ENCODE measurements at places on chromosomes 3 and 15. TPM values are rescaled to one million over a fixed set of nuclear protein-coding genes. Genes with fewer than 3 reads are reported as not detected.

DNA sequence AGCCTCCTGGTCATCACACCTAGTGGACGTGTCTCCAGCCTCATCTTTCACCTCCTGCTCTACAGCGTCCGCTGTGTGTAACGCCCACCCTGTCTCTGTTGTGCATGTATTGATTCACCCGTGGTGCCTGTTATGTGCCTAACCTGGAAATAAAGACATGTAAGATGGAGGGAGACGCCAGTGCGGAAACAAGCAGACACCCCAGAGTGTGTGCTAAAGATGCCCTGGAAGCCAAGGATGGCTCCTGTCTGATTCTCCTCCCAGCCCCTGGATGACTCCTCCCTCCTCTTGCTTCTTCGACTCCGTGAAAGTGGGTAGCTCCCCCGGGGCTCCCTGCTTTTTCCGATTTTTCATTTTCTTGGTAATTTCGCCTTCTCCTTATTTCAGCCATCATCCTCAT lies 241.8 kb downstream of the ADAMTS17 start:
- DNase-seq: no peak

The HIGD2B gene
- polyA plus RNA-seq: not detected

- DNase-seq: no peak
Measured at GRCh38 chr3:138186221-138186620, 880 bp upstream of the ARMC8 start.

GRCh38 chr3:13525827-13526625 lies 22.9 kb upstream of the FBLN2 start:
- DNase-seq: no peak

- DNase-seq: no peak
Measured at GRCh38 chr3:71896751-71897150, 111.8 kb upstream of the PROK2 start.

DNA sequence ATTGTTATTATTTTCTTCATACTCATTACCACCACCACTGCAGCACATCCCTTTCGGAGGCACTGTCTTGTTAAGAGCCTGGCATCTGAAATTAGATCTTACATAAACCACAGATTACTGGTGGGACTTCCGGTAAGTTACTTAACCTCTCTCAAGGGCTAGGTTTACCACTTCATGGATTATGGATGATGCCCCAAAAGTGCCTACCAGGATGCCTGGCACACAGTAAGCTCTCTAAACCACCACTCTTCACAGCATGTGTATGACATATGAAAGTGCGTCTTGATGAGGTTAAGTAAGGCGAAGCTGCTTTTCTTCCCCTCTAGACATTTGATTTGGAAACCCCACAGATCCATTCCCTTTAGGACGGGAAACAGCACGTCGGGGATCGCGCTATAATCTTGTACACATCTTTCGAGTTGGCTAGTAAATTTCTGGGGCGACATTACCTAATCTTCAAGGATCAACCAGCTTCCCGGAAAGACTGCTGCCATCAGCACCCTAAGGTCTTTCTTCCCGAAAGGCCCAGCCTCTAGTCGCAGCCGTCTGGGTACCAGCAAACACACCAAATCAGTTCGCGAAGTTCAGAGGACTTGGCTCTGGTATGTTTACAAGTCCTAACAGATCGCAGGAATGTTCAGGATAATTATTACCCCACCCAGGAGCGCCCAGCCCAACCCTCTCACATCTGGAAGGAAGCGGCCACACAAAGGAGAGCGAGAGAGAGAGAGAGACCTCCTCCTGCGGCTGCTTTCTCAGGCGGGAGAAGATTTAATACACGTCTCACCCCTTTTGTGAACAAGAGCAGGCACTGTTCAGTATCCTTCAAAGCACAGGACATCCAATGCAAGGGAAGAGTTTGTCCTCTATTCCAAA lies 155.1 kb upstream of the FRMD4B start:
- no peak for DNase-seq

The EFHB gene
- polyA plus RNA-seq: 1.8 TPM

DNA sequence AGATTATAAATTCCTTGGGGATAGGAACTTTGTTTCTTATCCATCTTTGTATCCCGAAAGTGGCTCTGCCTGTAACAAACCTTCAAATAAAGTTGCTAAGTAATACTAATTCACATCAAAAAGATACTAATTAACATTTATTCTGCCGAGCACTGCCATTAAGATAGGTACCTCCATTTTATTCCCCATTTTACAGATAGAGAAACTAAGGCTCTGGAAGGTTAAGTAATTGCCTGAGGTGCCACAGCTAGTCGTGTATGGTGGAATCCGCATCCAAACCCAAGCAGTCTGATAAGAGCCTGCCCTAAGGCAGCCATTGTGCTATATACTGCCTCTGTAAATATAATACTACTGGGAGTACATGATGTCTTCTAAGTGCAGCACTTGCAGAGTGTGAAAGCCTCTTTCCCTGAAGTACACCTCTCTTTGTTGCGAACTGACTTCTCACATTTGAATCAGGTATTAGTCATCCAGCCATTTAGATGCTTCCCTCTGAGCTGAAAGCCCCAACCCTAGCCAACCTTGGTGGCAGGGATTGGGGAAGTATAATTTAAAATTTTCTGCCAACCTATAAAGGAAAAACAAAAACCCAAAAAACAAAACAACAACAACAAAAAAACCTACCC lies 78.5 kb upstream of the CHD2 start:
- no peak for DNase-seq

DNA sequence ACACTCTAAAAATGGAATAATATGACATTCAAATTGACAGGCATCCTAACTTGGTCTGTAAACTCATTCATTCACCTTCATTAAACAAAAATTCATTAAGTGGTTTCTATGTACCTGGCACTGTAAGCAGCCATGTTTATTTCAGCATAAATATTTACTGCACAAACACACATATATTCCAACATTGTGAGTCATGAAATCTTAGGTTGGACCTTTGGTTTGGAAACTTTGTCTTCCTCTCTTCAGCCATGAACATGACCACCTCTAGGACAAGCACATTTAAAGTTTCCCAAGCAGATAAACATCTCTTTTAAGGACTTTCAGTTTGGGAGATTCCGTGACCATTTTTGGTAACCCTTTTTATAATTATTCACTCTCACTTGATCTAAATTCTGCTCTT lies 131.8 kb downstream of the TPRG1 start:
- DNase-seq: no peak

The RCN2 gene
- polyA plus RNA-seq: 256 TPM

- no peak for DNase-seq
Measured at GRCh38 chr15:51450001-51450400, 108.5 kb downstream of the GLDN start.

GRCh38 chr15:53830707-53831386 lies 71.4 kb upstream of the WDR72 start:
- no peak for DNase-seq

DNA sequence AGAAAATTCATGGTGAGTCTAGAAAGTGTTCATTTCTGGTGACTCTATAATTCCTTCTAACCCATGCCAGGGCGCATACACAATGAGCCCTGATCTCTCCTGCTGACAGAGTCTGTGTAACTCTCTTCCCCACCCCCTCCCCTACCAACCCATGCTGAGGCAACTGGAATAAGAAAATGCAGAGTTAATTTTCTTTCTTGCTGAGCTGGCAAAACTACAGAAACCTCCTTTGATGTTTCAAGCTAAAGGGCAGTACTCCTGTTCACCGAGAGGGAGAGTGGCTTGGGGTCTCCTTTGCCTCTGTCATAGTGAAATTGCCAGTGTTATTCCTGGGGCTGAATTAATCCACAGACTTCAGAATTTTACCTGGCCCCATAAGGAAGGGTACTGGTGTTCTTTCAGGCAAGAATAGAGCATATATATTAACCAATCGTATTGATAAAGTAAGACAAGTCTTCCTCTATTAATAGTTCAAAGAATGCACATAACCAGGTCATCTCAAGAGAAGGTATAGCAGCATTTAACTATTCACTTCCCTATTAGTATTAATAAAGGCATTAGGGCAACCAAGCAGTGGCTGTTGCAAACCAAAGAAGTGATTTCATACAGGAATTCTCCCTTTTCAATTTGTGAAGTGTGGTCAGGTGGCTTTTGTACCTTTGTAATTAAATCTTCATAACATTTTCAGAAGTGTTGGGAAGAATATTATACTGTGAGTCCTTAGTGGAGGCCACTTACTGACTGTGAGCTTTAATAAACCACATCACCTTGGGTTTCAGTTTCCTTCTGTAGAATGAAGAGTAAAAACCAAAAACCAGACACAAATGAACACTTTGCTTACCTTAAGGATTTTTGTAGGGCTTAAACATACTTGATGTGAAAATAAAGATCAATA lies 4.1 kb downstream of the GAP43 start:
- DNase-seq: no peak

- no peak for DNase-seq
Measured at GRCh38 chr15:58043192-58043903, 22.2 kb downstream of the ALDH1A2 start.

The IL17RC gene
- 40.1 TPM for polyA plus RNA-seq

DNA sequence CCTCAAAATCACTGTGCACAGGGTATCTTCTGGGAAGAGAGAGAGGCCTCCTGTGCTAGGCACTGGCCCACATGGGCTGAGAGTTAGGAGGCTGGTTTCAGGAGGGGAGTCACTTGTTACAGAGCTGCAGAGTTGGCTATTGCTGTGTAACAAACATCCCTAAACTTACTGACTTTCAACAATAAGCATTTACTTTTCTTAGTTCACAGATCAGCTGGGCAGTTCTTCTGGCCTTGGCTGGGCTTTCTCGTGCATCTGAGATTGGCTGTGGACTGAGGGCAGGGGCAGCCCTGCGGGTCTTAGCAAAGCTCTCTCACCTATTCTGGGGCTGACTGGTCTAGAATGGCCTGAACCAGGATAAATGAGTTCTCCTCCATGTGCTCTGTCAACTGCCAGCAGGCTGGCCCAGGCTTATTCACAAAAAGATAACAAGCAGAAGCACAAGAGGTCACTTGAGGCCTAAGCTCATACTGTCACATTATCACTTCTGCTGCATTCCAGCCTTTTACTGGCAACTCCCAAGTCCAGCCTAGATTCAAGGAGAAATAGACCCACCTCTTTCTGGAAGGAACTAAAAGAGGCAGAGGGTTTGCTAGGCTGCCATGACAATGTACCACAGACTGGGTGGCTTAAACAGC lies 17.2 kb upstream of the RBSN start:
- DNase-seq: no peak

DNA sequence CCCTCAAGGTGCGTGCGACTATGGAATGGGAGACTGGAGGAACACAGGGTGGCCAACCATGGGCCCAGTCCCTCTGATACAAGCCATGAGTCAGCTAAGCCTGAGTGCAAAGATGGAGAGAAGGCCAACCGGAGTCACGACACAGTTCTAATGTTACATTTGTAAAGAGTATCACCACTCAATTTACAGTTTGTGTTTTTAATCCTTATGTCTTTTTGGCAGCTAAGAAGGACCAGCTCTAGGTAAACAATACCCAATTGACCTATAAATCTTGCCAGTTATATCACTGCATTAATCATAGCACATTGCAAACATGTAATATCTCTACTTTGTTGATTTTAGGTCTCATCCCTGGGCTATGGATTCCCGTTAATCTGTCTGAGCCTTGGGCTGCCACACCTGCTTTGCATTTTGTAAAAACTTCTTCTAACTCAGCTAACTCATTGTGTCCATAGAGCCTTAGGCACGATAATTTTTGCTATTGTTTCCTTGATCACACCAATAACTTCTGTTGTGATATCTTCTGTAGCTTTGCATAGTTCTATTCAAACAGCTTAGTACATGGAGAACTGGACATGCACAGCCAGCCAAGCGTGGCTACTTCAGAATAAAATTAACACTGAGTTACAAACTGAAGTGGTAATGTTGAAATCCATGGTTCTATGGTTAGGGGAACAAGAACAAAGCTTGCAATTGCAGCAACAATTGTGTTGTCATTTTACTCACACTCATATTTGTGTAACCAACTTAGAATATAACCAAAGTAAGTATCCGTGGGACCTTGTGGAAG lies 50.3 kb downstream of the LSM3 start:
- no peak for DNase-seq

- DNase-seq: no peak
Measured at GRCh38 chr3:152611905-152612304, 223.0 kb upstream of the P2RY1 start.

- no peak for DNase-seq
Measured at GRCh38 chr15:64522226-64522823, 61.9 kb downstream of the ZNF609 start.

DNA sequence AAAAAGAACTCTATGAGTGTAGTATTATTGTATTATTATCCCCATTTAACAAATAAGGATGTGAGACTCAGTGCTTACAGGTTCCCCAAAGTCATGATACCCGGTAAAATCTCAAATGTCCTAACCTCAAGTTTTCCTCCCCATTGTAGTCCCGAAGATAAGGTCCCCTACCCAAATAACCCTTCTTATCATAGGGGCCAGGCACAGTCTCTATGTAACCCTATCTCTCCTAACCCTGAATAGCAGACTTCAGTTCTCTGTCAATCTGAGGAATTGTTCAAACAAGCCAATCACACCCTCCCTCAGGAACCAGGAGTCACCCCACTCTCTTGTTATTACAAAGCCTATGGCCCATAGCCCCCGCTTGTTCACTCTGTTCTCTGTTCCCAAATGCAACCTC lies 10.5 kb upstream of the SUSD5 start:
- no peak for DNase-seq

GRCh38 chr3:170467571-170468147 lies 49.0 kb downstream of the CLDN11 start:
- no peak for DNase-seq

The TAGLN3 gene
- polyA plus RNA-seq: 2.2 TPM

The ARGFX gene
- polyA plus RNA-seq: not detected

The LZTFL1 gene
- polyA plus RNA-seq: 52.4 TPM

DNA sequence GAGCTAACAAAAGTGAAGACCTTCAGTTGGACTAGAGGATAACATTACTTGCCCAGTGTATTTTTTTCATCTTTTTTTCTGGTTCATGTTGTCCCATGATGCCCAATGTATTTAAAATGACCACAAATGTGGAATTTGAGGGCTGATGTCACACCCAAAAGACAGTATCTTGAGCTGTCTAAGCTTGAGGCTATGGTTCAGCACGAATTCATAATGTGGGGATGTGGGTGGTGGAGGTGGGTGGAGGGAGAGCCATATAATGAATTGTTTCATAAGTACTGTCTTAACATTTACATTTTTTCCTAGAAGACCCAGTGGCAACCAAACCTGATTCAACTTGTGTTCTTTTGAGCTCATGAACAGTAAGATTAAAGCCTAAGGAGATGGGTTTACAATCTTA lies 37.5 kb downstream of the CHAC1 start:
- DNase-seq: no peak

DNA sequence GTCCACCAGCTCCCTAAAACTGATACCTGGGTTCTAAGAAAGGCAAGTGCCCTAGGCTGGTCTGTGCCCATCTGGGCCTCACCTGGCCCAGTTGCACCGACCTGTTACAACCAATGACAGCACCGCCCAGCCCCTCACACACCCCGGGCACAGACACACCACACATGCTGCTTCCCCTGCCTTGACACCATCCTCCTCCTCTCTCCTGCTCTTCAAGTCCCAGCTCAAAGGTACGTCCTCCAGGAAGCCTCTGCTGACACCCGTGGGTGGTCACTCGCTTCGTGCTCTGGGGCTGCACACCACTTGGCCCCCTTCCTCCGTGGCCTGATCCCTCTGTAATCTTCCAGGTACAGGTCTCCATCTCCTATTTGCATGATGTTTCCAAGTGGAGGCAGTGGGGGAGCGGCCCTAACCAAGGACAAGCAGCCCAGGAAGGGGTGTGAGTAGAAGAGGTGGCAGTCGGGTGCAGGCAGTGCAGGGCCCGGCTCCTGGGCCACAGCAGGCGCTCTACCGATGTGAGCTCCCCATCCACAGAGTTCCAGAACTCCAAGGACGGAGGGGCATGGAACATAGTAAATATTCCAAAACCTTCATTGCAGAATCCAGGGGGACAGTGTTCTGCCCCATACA lies 144.6 kb downstream of the NUP210 start:
- DNase-seq: no peak

- no peak for DNase-seq
Measured at GRCh38 chr3:29429055-29429679, 148.3 kb downstream of the RBMS3 start.

Measured in right renal pelvis (tissue), 4 donors.